GM12878 (cell line): ENCODE measurements at places on chromosomes 5 and 9. TPM values are rescaled to one million over a fixed set of nuclear protein-coding genes. Genes with fewer than 3 reads are reported as not detected.
A peak's percentile ranks its signal among the peaks of the same experiment; 100 is the strongest.

DNA sequence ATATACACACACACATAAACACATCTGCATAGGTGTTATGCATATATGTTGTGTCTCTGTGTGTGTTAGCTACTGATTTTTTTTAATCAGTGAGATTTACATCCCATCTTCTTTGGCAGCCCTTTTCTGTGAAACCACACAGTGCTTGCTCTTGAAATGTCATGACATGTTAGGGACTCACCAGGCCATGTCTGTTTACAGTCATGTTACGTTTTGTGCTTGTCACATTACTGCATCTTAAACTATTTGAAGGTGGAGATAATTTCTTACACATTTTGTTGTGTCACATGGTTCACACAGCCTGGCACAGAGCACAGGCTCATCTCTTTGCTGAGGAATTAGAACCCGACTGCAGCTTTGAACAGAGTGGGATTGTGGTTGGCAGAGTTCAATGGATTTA is 364.4 kb upstream of the RIOK2 start:
- no peak overlapping the region for H3K27ac ChIP-seq
- no peak for DNase-seq

The RORB gene
- not detected in 2 replicates for total RNA-seq

- H3K4me3 ChIP-seq = no peak overlapping the region
These were observed 17.3 kb upstream of the RNU6ATAC start for GRCh38 chr9:134181648-134182034.

GRCh38 chr5:107935645-107936044 is 264.9 kb upstream of the EFNA5 start:
- no peaks in the 10 kb centered on the region for H3K27me3 ChIP-seq
- DNase-seq = no peak
- no peaks in the 10 kb centered on the region for H3K36me3 ChIP-seq

- no peak overlapping the region for H3K27ac ChIP-seq
- no peaks in the 10 kb centered on the region for H3K27me3 ChIP-seq
- H3K4me1 ChIP-seq = no peaks in the 10 kb centered on the region
- no peak for DNase-seq
- H3K4me3 ChIP-seq = peak overlapping the region; percentile 97
- no peaks in the 10 kb centered on the region for H3K36me3 ChIP-seq
These were observed 1.1 kb upstream of the GRPEL2 start for GRCh38 chr5:149344151-149344550.

- H3K4me3 ChIP-seq = no peak overlapping the region
- H3K36me3 ChIP-seq = no peaks in the 10 kb centered on the region
- DNase-seq = no peak
- no peaks in the 10 kb centered on the region for H3K27me3 ChIP-seq
- H3K4me1 ChIP-seq = no peaks in the 10 kb centered on the region
These were observed 114.0 kb downstream of the CTNND2 start for GRCh38 chr5:11790201-11790600.

The MARCOL gene
- total RNA-seq = not detected in 2 replicates

DNA sequence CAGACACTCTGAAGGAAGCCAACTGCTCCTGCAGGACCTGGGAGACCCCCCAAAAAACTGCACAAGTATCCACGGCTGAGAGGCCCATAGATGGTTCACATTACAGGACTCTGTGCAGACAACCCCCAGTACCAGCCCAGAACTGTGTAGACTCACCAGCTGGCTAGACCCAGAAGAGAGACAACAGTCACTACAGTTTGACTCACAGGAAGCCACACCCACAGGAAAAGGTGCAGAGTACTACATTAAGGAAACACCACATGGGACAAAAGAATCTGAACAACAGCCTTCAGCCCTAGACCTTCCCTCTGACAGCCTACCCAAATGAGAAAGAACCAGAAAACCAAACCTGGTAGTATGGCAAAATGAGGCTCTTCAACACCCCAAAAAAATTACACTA is 281.2 kb upstream of the RGMB start:
- H3K4me3 ChIP-seq = no peak overlapping the region
- no peak overlapping the region for H3K27ac ChIP-seq
- no peaks in the 10 kb centered on the region for H3K36me3 ChIP-seq
- no peaks in the 10 kb centered on the region for H3K4me1 ChIP-seq
- no peaks in the 10 kb centered on the region for H3K27me3 ChIP-seq

DNA sequence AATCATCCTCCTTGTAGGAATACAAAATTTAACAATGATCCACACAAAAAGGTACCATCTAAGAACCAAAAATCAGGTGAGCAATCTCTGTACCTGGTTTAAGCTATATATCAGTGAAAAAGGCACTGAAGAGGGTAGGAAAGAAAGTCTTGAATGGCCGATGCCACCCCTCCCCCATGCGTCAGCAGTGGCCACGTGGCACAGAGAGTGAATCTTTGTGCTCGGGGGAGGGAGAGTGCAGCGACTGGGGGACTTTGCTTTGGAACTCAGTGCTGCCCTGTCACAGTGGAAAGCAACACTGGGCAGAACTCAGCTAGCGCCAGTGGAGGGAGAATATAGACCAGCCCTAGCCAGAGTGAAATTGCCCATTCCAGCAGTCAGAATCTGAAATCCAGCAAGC is 28.3 kb upstream of the PDE4D start:
- H3K36me3 ChIP-seq = no peaks in the 10 kb centered on the region
- no peak overlapping the region for H3K27ac ChIP-seq
- H3K4me1 ChIP-seq = no peaks in the 10 kb centered on the region
- no peak for DNase-seq

GRCh38 chr5:92070786-92071185 is 687.7 kb upstream of the ARRDC3 start:
- H3K27ac ChIP-seq = no peak overlapping the region
- no peak for DNase-seq
- H3K4me3 ChIP-seq = no peak overlapping the region
- H3K4me1 ChIP-seq = no peaks in the 10 kb centered on the region

The N4BP3 gene
- 11.4 and 13.0 TPM in 2 replicates for total RNA-seq

DNA sequence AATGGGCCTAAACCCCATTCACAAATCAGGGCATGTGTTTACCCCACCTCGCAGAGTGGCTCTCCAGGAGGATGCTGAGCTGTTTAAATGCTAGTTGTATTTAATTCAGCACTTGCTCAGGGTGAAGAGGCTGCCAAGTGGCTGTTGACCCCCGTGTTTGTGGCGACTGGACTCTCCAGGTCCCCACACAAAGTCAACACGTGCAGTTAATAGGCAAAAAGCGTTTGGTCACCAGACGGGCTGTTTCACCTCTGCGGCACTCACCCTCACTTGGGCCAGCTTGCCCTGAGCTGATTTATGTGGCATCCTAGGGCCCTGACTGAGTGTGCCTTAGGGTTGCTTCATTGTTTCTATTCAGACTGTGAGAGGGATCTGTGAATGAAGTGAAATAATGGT is 152.3 kb downstream of the GAS1 start:
- H3K36me3 ChIP-seq = no peaks in the 10 kb centered on the region
- no peak overlapping the region for H3K4me3 ChIP-seq
- no peak for DNase-seq
- H3K27me3 ChIP-seq = no peaks in the 10 kb centered on the region
- no peaks in the 10 kb centered on the region for H3K4me1 ChIP-seq
- no peak overlapping the region for H3K27ac ChIP-seq

GRCh38 chr5:180343110-180343830 is 9.9 kb downstream of the GFPT2 start:
- H3K36me3 ChIP-seq = no peaks in the 10 kb centered on the region
- H3K4me3 ChIP-seq = no peak overlapping the region
- no peaks in the 10 kb centered on the region for H3K27me3 ChIP-seq
- H3K27ac ChIP-seq = no peak overlapping the region
- no peaks in the 10 kb centered on the region for H3K4me1 ChIP-seq

- H3K27ac ChIP-seq = no peak overlapping the region
- no peak for DNase-seq
- no peaks in the 10 kb centered on the region; the same call in 1 of the 2 replicates for H3K4me1 ChIP-seq
These were observed 19.0 kb downstream of the DYNC2I2 start for GRCh38 chr9:128637656-128638055.

DNA sequence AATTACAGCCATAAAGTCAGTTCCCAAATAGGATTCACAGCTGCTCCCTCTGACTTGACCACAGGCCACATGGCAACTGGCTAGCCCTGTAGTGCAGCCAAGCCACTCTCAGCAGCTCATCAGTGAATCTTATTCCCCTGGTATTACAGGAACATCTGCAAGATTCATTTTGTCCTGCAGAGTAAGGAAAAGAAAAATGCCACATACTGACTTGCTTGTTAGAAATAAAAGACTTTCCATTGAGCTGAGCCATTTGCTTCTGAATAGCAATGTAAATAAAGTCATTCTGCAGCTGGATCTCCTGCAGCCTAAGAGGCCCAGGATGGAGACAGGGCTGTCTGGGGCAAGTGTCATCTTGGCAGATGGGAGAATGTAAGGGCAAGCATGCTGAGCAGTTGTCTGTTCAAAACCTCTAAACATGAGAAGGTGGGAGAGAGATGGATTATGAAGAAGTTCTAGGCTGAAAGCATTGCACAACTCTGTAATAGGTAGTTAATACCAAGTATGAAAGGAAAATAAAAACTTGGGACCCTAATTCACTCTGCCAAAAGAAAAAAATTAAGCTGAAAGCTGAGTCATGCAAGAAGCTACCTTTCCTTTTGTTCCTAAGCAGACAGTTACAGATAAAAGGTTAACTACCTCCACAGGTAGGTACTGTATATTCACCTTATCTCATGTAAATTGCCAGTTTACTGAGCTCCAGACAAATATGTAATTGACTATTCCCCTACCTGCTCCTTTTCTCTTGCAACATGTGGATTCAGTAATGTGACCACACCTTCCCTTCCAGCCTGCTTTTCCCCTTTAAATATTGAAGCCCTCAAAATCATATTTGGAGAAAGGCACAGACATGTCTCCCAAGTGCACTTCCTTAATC is 244.4 kb upstream of the RAI14 start:
- H3K36me3 ChIP-seq = no peaks in the 10 kb centered on the region
- no peak for DNase-seq
- H3K27me3 ChIP-seq = no peaks in the 10 kb centered on the region

- peaks cover 4% of the 10 kb centered on the region for H3K36me3 ChIP-seq
- peak overlapping the region; percentile 81 for H3K4me3 ChIP-seq
- peak overlapping the region; percentile 88 for H3K27ac ChIP-seq
- H3K27me3 ChIP-seq = no peaks in the 10 kb centered on the region
These were observed 2.8 kb downstream of the SUSD3 start for GRCh38 chr9:93061260-93061751.

The FCN2 gene
- total RNA-seq = not detected in 2 replicates

GRCh38 chr5:142334538-142334937 is 9.7 kb upstream of the SPRY4 start:
- H3K27ac ChIP-seq = no peak overlapping the region
- H3K4me3 ChIP-seq = no peak overlapping the region
- no peaks in the 10 kb centered on the region for H3K27me3 ChIP-seq
- no peak for DNase-seq
- H3K36me3 ChIP-seq = no peaks in the 10 kb centered on the region

GRCh38 chr5:84274585-84275468 is 109.9 kb downstream of the EDIL3 start:
- no peaks in the 10 kb centered on the region for H3K4me1 ChIP-seq
- no peak overlapping the region for H3K27ac ChIP-seq
- H3K27me3 ChIP-seq = no peaks in the 10 kb centered on the region
- H3K36me3 ChIP-seq = no peaks in the 10 kb centered on the region
- no peak for DNase-seq
- no peak overlapping the region for H3K4me3 ChIP-seq

The FCHO2 gene
- 0.11 and 0.51 TPM in 2 replicates for total RNA-seq

DNA sequence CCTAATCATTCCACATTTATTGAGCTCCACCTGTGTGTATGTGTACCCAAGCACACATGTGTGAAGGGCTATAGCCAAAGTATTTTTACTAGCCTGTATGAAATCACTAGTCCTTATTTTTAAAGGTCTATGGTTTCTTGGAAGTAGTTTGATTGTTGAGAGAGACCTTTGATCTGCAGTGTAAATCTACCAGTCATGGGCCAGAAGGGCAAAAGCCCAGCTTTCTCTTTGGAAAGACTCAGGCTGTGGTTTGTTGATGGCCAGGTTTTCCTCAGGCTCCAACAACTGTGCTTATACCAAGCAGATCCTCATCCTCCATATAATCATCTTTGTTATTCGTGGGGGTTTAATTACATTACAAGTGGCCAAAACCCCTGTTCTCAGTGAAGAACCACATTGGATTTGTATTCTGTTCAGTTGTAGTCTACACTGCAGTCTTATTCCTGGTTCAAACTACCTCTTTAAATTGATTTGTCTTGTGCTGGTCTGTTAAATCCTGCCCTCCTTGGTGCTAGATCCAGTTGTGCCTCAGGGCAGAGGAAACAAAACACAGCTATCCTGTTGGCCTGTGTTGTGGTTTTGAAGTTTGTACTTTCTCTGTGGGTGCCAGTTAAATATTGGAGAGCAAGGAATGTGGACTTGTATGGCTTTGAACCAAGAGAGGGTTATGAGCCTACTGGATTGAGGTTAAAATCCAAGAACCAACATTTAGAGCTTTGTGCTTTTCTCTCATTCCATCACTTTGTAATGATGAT is 13.3 kb downstream of the CDC26 start:
- H3K27me3 ChIP-seq = no peaks in the 10 kb centered on the region
- peaks cover 22% of the 10 kb centered on the region for H3K36me3 ChIP-seq
- DNase-seq = no peak
- no peak overlapping the region for H3K27ac ChIP-seq

The MYMK gene
- total RNA-seq = not detected in 2 replicates

- H3K4me1 ChIP-seq = no peaks in the 10 kb centered on the region
- H3K36me3 ChIP-seq = no peaks in the 10 kb centered on the region
- H3K27ac ChIP-seq = no peak overlapping the region
- no peak overlapping the region for H3K4me3 ChIP-seq
- DNase-seq = no peak
These were observed 690.3 kb upstream of the DMAC1 start for GRCh38 chr9:8489835-8490234.

The JAKMIP2 gene
- total RNA-seq = 1.5 TPM in 2 replicates

GRCh38 chr5:89729623-89730301 is 679.8 kb downstream of the CETN3 start:
- H3K36me3 ChIP-seq = no peaks in the 10 kb centered on the region
- no peak overlapping the region for H3K4me3 ChIP-seq

- peaks cover 2% of the 10 kb centered on the region; the same call in 1 of the 2 replicates for H3K27me3 ChIP-seq
- DNase-seq = no peak
- H3K27ac ChIP-seq = no peak overlapping the region
- no peaks in the 10 kb centered on the region for H3K4me1 ChIP-seq
- no peak overlapping the region for H3K4me3 ChIP-seq
- H3K36me3 ChIP-seq = no peaks in the 10 kb centered on the region
These were observed 73.5 kb downstream of the KIF4B start for GRCh38 chr5:155087036-155087435.

- no peak overlapping the region for H3K27ac ChIP-seq
- H3K36me3 ChIP-seq = no peaks in the 10 kb centered on the region
- no peak for DNase-seq
- no peak overlapping the region for H3K4me3 ChIP-seq
- no peaks in the 10 kb centered on the region for H3K27me3 ChIP-seq
These were observed 159.8 kb downstream of the TMC1 start for GRCh38 chr9:72681283-72681630.

- H3K4me3 ChIP-seq = no peak overlapping the region
- H3K27ac ChIP-seq = no peak overlapping the region
- DNase-seq = no peak
- H3K36me3 ChIP-seq = no peaks in the 10 kb centered on the region
- H3K4me1 ChIP-seq = no peaks in the 10 kb centered on the region
- H3K27me3 ChIP-seq = no peaks in the 10 kb centered on the region
These were observed 997.1 kb upstream of the ARRDC3 start for GRCh38 chr5:92380069-92380770.
